Esophagus mucosa (tissue), 1 donor: ENCODE measurements at places on chromosomes 13 and 19.

- no peak for ATAC-seq
Observed at GRCh38 chr13:47017476-47017875, 120.6 kb upstream of the HTR2A start.

- no peak for ATAC-seq
Observed at GRCh38 chr19:7746903-7747884, at the start of gene CD209. Gene CD209, minus strand, starts transcription at chr19:7747534. Its CDS starts 23 bp downstream, at chr19:7747511.

DNA sequence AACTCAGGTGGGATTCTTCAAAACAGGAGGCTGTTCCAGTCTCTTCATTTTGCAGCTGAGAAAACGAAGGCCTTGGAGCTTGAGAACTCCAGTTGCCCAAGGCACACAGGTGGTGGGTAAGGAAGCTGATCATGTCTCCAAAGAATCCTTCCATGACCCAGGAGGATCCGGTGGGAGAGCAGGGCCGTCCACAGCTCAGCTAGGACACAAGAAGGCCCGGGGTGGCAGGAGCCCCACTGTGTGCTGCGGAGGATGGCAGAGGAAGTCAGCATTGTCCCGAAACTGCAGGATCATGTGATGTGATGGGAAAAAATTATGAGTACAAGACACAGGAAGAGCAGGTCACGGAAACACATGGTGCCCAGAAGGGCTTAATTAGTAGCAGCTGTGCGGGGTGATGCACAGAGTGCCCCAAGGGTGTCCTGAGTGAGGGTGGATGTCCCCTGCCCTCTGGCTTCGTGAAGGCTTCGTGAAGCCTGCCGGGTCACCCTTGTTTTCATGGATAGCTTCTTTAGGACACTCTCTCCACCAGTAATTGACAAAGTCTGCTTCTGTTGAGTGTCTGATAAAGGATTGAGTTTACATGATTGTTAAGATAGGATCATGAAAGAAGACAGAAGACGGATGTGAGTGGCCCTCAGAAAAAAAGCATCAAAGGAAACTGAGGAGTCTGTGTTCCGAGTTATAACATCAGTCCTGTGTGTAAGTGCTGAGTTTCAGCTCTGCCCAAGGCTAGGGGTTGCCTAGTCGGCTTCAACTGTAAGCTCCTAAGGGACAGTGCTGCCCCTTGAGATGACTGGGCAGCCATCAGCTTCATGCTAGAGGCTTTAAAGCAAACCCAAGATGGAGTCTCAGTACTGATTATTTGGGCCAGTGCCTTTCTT lies 33.8 kb upstream of the SACS start:
- ATAC-seq = no peak

GRCh38 chr13:25864116-25864515 lies 187.7 kb downstream of the SHISA2 start:
- ATAC-seq = no peak

- ATAC-seq = peak; percentile 46
Observed at GRCh38 chr13:42495255-42495654, 78.7 kb upstream of the TNFSF11 start.

DNA sequence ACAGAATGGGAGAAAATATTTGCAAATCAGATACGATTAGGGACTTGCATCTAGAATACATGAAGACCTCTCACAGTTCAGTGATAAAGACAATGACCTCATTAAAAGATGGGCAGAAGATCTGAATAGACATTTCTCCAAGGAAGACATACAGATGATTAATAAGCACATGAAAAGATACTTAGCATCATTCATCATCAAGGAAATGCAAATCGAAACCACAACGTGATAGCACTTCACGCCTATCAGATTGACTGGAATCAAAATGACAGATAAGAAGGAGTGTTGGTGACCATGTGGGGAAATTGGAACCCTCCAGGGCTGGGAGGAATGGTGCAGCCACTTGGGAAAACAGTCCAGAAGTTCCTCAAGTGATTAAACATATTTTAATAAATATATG lies 25.8 kb downstream of the CFAP97D2 start:
- ATAC-seq = no peak
